ENCODE measurements at places on chromosomes 11 and 22.
A peak's percentile ranks its signal among the peaks of the same experiment; 100 is the strongest.

DNA sequence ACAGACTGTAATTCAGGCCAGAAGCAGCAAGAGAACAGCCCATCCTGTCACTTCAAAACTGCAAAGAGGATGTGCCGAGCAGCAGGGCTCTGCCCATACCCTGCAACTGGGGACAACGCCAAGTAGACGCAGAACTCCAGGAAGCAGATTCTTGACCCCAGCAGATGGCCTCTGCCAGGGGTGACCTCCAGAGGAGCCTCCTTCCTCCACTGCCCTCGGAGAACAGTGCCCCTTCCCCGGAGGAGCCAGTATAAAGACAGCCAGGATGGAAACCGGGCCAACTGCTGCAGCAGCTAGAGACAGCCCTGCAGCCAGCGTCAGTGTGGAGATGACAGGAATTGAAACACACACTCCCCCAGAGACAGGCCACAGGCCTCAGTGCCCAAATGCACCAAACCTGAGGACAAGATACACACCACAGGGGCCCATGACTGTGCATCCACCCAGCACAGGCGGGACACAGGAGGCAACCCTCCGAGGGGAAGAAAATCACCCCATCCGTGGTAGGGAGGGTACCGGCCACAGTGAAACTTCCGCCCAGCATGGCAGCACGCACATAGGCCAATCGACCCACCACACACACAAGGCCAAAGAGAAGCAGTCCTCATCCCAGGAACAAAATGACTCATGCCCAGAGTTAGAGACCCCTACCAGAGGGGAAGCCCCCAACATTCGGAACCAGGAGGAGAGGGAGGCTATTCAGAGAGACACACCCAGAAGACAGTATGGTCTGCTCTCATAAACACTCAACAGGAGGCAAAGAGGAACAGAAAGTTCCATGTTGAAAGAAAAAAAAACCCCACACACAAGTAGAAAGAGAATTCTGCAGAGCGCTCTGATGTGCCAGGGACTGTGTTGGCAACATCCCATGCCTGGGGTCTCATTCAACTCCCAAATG is 5.6 kb downstream of the AHNAK start:
- DNase-seq = no peak

DNA sequence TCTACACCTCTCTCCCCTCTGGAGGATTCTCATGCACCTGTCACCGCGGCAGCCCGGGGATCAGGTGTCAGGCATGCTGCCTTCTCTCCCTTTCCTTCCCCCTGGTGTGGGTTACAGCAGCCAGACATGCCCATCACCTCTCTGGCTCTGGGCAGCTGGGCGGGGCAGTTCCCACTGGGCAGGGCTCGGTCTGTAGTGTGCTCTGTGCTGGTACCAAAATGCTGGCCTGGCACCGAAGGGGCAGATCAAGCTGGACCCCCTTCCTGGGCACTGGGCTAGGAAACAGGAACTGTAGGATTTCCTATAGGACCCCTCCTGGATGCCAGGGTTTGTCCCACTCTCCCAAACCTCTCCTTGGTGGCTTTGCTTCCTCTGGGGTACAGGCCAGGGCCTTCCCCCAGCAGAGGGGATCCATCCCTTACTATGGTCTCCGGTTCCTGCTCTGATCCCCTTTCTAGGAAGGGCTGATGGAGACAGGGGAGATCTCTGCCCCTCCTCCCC is 821 bp downstream of the GAL3ST1 start:
- DNase-seq = no peak

DNA sequence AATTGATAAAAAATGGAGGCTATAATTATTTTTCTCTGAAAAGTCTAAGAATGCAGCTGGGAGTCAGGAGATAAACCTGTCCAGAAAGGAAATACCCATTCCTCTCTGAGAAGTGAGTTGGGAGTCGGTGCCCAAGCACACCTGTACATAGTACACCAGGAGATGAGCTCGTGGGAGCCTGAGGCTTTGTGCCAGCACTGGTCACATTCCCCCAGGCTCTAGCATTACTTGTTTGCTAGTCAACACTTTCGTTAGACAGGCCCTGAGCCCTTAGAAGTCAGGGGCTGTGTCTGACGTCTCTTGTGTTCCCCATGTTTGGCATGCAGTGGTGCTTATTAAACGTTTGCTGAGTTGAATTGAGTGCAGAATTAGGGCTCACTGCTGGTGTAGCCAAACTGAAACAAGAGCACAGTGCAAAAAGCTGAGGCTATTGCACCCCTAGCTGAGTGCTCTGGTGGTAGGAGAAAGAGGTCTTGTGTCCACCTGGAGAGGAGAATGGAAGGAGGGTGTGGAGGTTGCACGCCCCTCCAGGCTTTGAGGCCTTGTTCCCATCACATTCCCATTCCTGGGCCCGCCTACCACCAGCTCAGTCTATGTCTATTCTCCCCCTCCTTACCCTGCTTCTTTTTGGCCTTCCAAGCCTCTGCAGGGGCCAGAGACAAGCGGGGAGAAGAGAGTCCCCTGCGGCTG is 6.8 kb downstream of the ROBO4 start:
- no peak for DNase-seq

DNA sequence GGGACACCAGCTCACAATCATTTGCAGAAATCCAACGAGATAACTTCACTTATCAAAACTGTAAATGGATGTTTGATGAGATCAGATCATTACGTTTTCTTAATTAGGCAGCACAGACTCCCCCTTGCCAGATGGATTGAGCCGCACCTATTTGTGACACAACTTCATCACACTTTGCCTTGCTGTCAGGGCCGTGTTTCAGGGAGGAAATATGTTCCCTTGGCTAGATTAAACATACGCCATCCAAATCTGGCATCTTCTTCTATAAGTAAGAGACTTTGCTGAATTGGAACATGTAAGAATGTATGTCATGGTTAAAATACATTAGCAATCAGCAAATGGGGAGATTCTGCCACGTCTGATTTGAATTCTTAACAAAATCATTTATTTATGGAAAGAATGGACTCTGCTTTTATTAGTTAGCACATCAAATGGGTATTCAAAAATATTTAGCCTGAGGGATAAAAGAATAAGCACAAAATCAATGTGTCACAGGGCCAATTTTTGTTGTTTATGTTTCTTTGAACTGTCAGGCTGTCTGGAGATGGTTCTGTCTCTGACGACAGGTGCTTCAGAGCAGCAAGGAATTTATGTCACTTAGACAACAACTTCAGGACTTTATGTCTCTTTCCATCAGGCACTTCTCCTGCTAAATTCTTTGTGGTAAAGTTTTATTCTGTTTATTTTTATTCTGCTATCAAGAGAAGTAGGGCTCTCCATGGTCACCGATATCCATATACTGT is 326.1 kb upstream of the NCAM1 start:
- DNase-seq = no peak

DNA sequence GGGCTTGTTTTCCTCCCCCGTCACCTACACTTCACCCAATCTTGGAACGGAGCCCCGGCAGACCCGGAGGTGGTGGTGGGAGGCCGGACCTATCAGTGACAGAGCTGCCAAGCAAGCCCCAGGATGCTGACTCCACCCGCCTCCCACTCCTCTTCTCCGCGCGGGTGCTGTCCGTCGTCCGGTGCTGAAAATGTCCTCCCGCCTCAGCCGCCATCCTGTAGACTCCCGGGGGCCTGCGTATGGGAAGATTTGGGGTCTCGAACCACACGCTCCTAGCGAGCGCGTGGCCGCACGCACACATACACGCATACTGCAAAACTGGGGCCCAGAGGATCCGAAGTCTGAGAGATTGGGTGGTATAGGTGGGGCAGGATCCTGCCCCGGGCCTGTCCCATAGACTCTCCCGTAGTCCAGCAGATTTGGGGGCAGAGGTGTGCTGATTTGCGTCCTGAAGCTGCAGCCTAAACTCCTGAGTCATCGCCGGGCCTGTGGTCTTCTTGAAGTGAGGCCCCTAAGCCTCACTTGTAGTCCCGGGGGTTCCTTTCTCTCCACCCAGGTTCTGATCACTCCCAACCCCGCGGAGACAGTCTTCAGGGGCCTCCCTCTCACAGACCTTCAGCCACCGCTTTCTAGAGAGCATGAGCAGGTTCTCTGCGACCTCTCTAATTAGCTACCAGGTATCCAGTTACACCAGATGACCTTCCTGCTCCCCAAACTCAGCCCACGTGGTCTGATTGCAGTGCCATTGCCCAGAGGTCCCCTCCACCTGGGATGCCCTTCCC is 796 bp upstream of the YIF1A start:
- DNase-seq = peak; percentile 78

DNA sequence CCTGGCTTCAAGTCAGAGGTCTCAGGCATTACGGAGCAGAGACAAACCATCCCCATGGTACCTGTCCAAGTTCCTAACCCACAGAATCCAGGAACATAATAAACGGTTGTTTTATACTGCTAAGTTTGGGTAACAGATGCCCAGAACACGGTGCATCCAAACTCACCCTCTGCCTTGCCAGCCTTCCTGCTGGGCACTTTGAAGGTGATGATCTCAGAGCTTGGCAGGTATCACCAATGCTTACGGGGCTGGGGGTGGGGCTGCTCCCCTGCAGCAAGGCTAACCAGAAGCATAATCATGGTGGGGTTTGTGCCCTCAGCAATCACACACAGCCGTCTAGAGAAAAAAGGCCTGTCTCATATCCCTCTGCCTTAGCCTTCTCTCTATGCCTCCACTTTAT is 27.1 kb downstream of the DKK3 start:
- DNase-seq = no peak

DNA sequence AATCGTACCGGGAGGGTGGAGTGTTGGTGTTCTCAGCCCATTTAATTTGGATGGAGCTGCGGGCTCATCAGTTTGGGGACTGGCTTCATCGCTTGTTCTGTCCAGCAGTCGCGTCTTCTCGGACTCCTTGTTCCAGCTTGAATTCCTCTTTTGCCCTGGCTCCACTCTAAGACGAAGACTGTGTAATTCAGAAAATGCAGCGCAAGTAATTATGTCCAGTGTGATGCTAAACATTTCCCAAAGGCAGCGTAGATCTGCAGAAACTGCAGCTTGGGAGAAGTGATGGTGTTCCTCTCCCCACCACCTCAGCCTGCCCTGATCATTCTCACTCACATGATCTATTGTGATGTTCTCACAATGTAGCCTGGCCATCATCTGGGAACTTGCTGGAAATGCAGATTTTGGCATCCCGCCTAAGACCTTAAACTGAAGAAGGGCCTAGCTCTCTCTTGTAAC is 666 bp downstream of the SLC25A18 start:
- no peak for DNase-seq

DNA sequence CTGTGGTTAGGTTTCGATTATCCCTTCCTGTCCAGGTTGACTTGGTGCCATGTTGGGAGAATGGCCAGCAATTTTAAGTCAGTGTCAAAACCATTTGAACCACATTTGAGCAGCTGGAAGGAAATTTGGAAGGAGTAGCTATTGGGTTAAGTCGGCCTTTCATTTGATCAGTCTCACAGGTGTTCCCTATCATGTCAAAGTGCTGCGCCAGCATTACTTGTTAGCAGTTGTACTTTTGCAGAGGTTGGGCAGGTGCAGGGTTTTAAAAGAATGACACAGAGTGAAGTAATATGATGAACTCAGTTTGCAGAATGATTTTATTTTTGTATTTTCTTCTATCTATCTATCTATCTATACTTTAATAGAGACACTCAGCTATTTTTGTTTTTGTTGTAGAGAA is 6.4 kb upstream of the TYMP start:
- no peak for DNase-seq

DNA sequence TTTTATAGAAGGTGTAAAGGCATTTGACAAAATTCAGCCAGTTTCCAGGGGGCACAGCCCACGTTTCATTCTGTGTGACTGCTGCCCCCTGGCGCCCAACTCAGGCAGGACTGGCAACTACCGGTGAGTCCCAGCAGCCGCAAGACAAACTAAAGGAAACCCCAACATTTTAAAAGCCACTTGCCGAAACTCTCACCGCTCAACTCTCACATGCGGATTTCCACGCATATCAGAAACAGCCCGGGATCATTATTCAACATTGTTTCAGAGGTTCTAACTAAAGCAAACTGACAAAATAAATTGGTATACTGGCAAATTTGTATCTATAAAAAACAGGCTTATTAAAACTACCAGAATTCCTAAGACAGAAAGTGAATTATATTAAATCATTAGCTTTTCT is 48.2 kb downstream of the MORC2 start:
- peak; percentile 85 for DNase-seq

GRCh38 chr11:46508360-46508759 is 85.5 kb downstream of the AMBRA1 start:
- DNase-seq = no peak

GRCh38 chr22:37442135-37442534 is 14.9 kb upstream of the ELFN2 start:
- DNase-seq = no peak

- DNase-seq = no peak
Observed at GRCh38 chr11:127994736-127995135, 592.6 kb downstream of the ETS1 start.

GRCh38 chr11:84549217-84549616 is 1077.9 kb downstream of the DLG2 start:
- DNase-seq = no peak

GRCh38 chr11:128776069-128776423 is 82.2 kb downstream of the FLI1 start:
- no peak for DNase-seq

GRCh38 chr11:8886322-8886721 is 24.7 kb upstream of the AKIP1 start:
- DNase-seq = no peak

DNA sequence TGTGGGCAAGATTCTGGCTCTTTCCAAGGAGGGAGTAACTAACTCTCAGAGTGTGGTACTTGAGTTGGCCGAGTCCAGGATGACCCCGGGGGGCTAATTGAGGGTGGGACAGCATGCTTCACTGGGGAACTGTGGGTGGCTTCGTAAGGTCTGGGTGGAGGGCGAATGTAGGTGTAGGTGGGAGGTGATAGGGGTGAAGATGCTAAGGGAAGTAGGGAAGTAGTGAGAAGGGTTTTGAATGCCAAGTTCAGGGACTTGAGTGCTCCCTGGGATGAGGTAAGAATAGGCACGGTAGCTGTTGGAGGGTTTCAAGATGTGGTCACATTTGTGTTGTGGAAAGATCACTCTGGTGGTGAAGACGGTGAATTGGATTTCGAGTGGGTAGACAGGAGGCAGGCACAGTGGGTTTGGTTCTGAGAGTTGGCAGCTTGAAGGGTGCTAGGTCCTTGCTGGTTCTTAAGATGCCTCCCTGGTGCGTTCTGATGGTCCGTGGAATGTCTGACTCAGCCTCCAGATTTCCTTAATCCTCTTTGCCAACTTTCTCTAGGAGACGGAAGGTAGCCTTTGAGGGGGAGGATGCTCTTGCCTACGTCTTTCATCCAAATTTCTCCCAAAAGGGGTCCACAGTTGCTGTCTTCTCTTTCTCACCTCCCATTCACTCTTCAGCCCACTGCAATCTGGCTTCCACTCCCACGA is 2.5 kb upstream of the DNAL4 start:
- no peak for DNase-seq

GRCh38 chr22:25759825-25760231 is 17.8 kb downstream of the MYO18B start:
- no peak for DNase-seq

GRCh38 chr11:102781676-102782075 is 1.2 kb upstream of the MMP10 start:
- no peak for DNase-seq

DNA sequence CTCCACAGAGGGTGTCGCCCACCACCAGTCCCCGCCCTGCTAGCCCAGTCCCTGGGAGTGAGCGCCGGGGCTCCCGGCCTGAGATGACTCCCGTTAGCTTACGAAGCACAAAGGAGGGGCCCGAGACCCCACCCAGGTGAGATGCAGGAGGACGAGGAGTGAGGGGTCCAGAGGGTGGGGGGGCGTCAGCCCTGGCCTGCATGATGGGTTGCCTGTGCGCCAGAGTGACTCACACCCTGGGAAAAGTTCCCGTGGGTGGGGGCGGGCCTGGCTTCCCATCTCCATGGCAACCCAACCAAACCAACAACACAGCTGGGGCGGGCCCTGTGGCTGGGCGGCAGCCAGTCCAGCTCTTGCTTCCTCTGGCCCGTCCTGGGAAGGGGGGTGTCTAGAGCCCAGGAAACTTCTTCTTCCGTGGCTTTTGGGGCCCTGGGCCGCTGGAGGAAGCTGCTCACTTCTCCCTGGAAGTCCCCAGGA is 4.5 kb downstream of the GAS2L1 start:
- no peak for DNase-seq

Data from activated naive CD4-positive, alpha-beta T cell (primary cell).